ENCODE measurements at places on chromosomes 6 and 20. TPM values are rescaled to one million over a fixed set of nuclear protein-coding genes. Genes with fewer than 3 reads are reported as not detected.

PACSIN1 gene
- total RNA-seq: 1.9 TPM

DNA sequence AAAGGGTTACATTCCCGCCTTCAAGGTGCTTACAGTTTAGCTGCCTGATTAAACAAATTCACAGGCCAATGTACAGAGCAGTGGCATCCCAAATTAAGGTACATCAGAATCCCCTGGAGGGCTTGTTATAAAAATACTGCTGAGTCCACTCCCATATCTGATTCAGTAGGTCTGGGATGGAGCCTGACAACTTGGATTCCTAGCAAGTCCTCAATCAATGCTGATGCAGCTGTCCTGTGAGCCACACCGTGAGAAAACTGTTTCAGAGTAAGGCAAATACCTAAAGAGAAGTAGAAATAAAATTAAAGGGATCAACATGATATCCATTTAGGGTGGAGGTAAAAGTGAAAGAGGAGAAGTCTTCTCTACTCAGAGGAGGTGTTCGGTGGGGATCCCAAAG, 16.5 kb downstream of the NHSL1 start:
- no peak for DNase-seq

- no peak for DNase-seq
These were observed 74.1 kb downstream of the FAM83B start for GRCh38 chr6:54920628-54921027.

GRCh38 chr6:130447374-130447773, 81.6 kb downstream of the TMEM200A start:
- DNase-seq: no peak

CD109 gene
- total RNA-seq: 5.0 TPM

- DNase-seq: peak; percentile 62
These were observed 106.3 kb upstream of the RIPOR2 start for GRCh38 chr6:25042036-25042521.

- no peak for DNase-seq
These were observed 80.2 kb upstream of the PIM1 start for GRCh38 chr6:37089783-37090182.

C20orf144 gene
- 0.21 TPM for total RNA-seq

NOTCH4 gene
- total RNA-seq: 0.55 TPM

DNA sequence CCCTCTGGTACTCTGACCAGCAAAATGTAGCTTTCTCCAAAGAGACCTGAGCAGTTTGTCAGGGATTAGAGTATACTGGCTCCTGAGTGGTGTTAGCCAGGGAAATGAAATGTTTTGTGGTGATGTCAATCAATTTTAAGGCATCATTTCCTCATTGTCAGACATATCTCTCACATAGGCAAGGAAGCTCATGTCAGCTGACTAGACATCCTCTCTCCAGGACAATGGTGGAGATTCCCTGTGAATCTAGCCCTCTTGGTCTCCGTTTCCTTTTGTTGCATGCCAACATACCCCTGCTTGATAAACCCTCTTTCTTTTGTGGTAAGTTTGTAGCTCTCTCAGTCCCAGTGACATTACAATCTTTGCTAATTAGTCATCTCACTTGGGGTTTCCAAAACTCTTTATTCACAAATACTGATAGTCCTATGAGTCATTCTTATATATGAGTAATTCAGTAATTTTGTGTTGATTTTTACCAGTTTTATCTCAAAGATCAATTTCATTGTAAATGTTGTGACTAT, 135.6 kb upstream of the PTPRK start:
- DNase-seq: no peak

- no peak for DNase-seq
These were observed 9.6 kb downstream of the VSX1 start for GRCh38 chr20:25072226-25072811.
